ENCODE measurements at places on chromosomes 3 and 15. TPM values are rescaled to one million over a fixed set of nuclear protein-coding genes. Genes with fewer than 3 reads are reported as not detected.

The ALDH1A2 gene
- polyA plus RNA-seq = not detected

The DUOXA1 gene
- polyA plus RNA-seq = not detected

The ACVR2B gene
- polyA plus RNA-seq = 1.2 TPM

The LTK gene
- not detected for polyA plus RNA-seq

The HESX1 gene
- polyA plus RNA-seq = 0.27 TPM

The MYZAP gene
- polyA plus RNA-seq = 0.20 TPM

- no peak for DNase-seq
Measured at GRCh38 chr3:26625187-26625586, 2.6 kb downstream of the LRRC3B start.

GRCh38 chr3:45647148-45647619 is 42.0 kb upstream of the SACM1L start:
- DNase-seq = no peak

- no peak for DNase-seq
Measured at GRCh38 chr15:99084965-99085364, 19.9 kb upstream of the SYNM start.

DNA sequence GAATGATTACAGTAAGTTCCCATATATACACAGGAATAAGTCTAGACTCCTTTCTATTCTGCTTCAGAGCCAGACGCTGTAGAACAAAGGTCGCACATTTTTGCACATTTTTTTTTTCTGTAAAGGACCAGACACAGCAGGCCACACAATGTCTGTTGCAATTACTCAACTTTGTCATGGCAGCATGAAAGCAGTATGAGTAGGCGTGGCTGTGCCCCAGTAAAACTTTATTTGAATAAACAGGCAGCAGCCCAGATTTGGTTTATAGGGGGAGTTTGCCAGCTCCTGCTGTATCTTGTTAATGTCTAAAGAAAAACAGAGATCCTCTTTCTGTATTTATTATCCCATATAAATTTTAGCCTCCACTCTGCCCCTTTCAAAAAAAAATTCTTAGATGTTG is 708.3 kb downstream of the FHIT start:
- DNase-seq = no peak

GRCh38 chr3:138862531-138862923 is 27.8 kb upstream of the PIK3CB start:
- no peak for DNase-seq

DNA sequence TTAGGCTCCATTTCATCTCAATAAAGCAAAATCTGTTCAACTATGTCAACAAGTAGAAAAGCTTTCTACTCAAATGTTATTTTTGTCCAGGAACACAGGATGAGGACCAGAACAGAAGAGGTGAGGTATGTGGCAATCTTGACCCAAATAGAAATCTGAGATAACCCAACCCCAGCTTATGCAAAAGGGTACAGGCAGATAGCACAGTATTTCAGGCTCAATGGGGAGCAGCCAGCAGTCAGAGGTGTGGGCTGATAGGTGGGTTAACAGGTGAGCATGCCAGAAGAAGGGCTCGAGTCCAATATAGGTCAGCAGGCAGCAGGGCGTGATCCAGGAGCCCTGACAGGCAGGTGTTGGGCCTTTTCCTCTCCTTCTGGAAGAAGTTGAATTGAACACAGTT is 281.2 kb upstream of the NR2F2 start:
- no peak for DNase-seq

DNA sequence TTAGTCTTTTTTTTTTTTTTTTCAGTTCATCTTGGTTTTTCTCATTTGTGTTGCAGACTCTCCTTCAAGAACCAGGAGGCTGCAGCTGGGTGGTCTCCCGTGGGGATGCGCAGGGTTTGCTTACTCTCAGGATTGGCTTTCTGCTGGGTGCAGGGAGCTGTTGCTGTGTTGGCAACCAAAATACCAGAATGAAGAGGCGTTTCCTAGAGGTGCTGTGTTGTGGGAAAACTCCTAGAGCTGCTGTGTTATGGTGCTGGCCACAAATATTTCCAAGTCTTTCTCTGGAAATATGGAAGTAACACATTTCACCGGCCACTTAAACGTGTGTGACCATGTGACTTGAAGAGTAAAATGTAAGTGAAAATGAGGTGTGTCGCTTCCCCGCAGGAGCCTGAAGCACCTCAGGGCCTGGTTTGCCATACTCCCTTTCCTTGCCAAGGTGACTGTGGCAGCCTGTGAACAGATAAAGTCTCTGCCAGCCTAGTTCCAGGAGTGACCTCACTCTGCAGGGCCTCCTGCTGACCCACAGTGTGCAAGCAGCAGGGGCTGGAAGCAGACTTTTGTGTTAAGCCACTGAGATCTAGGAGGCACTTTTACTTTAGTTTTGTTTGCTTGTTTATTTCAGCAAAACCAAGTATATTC is 258.9 kb downstream of the ADAMTS17 start:
- DNase-seq = no peak

DNA sequence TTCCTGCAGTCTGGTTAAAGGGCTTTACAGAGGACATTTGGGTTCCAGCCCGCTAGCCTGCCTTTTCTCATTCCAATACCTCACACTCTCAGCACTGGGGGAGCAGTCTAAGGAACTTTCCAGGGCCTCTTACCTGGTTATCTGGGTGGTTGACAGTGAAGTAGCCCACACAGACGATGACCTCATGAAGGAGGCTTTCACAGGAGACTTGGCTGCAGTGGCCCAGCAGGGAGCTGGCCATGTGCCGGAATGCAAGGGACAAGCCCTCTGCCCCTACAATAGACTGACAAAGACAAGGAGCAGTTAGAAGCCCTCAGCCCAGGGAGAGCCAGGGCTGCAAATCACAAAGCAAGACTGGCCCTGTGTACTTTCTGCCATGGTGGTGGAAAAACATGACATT is 39.5 kb downstream of the ISL2 start:
- no peak for DNase-seq

DNA sequence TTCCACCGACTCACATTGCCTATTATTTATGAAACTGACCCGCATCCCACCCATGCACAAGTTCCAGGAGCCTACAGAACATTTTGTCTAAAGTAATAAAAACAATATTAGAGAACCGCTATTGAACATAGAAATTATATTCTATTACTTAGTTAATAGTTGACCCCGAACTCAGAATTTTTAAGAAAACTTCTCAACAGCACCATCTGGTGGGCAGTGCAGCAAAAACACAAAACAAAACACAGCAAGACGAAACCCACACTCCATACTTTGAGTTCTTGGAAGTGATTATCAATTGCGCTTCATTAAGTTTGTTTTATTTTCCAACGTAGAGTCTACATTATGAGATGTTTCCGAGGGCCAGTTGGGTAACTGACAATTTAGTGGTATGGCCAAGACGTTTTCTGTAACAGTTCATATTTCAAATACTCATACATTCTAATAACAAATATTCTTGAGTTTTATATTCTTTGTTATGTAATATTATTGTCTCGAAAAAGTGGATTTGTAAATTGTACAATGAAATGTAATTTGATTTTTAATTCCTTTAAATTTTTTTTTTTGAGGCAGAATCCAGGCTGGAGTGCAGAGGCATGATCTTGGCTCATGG is 24.0 kb upstream of the C3orf70 start:
- peak; percentile 5 for DNase-seq
